ENCODE measurements at places on chromosomes 1 and 21.

DNA sequence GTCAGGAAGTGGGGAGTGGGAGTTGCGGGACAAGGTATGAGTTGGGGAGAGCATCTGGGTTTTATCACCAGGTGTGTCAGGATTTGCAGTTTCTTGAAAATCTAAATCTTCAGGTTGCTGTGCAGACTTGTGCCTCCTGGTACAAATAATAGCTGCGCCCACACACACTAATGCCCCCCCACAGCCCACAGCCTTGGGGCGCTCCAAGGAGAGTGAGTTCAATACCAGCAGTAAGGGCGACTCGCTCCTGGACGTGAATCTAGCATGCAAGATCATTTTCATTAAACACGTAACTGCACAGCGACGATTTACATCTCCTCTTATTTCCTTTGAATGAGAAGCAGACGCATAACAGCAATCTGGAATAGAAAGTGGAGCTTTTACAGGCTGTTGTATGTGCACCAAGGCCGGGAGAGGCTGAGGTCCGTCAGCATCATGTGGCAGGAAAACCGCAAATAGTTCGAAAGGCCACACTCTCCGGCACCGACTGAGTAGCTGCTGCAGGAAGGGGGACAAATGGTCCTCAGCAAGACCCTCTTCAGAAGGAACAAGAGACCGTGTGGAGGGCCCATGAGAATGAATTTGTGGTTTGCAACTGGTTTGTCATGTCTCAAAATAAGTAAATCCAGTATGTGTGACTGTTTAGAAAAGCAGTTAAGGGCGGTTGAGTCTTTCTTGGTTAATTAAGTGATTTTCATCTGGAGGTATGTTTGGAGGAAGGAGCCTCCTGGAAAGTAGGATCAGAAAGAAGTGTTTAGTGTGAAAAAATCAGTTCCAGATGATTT, 439.5 kb downstream of the SMYD3 start:
- no peak for DNase-seq

- no peak for DNase-seq
These were observed 97.4 kb upstream of the KRTAP19-8 start for GRCh38 chr21:31135531-31136184.

- no peak for DNase-seq
These were observed 550.6 kb downstream of the PTBP2 start for GRCh38 chr1:97271916-97272788.

DNA sequence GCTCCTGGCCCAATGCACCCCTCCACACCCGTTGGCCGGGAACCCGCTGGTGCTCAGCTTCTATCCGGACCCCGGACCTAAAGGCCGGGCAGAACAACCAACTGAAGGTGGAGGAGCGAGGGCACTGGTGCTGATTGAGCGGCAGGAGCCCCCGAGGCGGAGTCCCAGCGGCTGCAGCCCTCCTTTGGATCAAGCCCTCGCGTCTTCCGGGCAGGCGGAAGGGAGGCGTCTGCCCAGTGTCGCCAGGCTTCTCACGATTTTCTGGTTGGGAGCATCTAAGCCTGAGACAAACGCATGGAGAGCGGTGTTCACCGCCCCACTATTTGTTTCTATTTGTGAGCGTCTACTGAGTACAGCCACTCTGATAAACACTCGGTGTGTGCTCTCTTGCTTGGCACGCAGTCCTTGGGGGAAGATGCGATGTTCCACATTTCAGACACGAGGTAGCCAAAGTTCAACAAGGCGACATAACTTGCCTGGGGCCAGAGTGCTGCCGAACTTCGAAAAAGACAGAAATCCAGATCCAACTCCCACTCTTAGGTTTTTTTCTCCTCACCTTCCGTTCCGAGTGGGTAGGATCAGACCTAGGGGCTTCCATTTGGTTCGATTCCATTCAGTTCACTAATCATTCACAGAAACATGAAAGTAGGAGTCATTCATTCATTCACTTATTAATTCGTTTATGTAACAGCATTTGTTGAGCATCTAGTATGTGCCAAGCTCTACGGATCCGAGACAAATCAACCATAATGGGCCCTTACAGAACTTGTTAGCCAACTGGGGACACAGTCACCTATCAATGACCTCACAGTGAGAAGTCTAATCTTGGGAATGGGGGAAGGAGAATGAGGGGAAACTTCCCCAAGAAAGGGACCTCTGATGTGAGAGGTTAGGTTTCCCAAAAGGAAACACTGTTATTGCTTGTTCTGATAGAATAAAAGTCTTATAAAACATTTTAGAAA, 4.9 kb upstream of the DMRTA2 start:
- DNase-seq = no peak

DNA sequence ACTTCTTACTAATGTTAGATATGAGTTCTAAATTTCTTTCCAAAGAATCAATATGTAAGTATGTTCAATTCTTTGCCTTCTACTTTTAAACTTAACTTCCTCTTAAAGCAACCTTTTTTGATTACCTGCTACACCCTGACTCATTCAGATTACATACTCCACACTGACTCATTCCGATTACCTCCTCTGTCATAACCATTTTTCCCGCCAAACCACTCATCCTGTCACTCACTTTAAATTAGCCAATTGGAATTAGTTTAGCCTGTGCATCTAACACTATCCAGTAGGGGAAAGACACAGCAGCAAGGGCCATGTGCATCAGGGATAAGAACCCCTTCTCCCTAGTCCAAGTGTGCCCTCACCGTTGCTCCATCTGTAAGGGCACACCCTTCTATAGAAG, 815.5 kb downstream of the BRINP3 start:
- no peak for DNase-seq

GRCh38 chr1:200090252-200091159, 63.0 kb downstream of the NR5A2 start:
- DNase-seq = no peak

- DNase-seq = no peak
These were observed 7.7 kb upstream of the LAMB3 start for GRCh38 chr1:209659909-209660308.

DNA sequence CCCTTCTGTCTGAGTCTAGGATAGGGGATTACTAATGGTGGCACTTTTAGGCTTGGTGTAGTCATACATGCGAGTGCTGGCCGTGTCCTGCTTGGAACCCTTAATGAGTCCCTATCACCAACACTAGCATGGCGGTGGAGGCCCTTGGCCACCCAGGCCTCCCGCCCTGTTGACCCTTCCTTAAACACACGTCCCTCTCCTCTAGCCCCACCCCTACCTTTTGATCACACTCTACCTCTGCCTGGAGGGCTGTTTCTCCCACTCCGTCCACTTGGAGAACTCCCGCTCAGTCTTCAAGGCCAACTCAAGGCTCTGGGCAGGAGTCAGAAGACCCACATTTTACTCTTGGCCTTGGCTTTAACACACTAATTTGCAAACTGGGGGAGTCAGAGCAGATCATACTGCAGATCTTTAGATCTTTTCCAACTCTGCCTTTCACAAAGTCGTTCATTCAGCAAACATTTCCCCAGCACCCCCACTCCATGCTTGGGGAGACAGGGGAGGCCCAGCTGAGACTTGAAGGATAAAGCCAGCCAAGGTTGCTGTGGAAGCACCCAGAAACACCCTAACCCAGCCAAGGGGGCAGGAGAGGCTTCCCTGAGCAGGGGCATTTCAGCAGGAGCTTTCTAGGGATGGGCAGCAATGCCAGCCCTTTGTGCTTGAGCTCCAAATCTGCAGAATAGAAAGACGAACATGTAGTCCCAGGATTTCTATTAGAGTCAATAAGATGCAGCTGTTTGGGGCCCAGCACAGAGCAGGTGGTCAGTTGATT, 1.9 kb downstream of the PODN start:
- no peak for DNase-seq

- no peak for DNase-seq
These were observed 172.4 kb downstream of the NFIA start for GRCh38 chr1:61254634-61255357.
